ENCODE measurements at places on chromosomes 7 and 10.

DNA sequence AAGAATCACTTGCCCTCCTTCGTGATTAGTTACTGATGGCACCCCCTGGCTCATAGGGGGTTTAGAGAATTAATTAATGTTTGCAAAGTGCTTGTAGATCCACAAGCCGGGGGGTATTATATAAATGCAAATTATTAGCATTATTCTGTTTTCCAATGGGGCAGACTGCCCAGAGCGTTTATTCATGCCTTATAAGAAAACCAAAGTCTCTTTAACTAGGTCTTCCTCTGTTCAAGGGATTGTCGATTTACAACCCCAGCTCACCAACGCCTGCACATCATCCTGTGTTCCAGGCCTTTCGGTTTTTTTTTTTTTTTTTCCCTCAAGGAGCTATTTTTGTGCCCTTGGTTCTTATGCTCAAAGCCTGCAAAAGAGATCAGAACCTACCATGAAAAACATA is 630.7 kb downstream of the PARD3 start:
- no peak for DNase-seq

- no peak for DNase-seq
Observed at GRCh38 chr7:127978421-127978820, 52.8 kb downstream of the LRRC4 start.

- DNase-seq = no peak
Observed at GRCh38 chr10:94279835-94280709, 82.7 kb downstream of the NOC3L start.

DNA sequence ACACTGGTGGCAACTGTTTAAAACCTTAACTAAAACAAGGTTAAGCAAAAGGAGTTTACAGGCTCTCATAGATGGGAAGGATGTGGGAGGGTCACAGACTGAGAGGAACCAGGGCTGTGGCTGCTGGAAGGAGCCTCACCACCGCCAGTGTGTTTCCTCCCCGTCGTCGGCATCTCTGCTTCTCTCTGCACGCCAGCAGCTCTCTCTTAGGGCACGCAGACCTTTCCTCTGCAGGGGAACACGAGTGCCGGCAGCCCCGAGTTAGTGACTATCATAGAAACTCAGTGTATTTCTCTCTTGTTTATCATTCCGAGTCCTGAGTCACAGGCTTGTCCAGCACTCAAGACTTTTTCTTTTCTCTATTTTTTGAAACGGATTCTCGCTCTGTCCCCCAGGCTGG is 8.1 kb upstream of the SH2D4B start:
- no peak for DNase-seq

GRCh38 chr7:73443548-73444255 is 10.1 kb downstream of the FZD9 start:
- DNase-seq = no peak

- DNase-seq = no peak
Observed at GRCh38 chr10:33623669-33624068, 289.2 kb upstream of the NRP1 start.

- no peak for DNase-seq
Observed at GRCh38 chr7:2736411-2736914, 48.5 kb downstream of the AMZ1 start.

Data from cortex of kidney (tissue), 1 donor.